ENCODE measurements at places on chromosomes 6 and 20.

DNA sequence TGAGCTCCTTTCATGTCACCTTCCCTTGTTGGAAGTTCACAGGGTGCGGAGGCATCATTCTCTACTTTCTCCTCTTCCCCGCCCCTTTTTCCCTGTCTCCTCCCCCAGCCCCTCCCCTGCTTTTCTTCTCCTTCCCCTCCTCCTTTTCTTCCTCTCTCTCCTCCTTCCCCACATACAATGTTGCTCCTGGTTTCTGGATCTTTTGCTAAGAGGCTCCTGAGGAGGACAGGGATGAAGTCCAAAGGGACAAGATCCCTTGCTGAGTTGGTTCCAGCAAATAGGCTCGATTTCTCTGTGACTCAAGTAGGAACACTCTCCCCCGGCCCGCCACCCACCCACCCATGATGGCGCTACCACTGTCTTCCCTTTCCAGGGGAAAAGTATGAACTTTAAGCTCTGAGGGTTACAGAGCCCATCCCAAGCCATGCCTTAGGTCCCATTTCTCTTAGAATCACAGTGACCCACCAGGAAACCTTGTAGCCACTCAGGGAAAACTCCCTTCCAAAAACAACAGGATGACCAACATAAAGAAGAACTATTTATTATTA, 852 bp upstream of the TFEB start:
- DNase-seq, result no peak

DNA sequence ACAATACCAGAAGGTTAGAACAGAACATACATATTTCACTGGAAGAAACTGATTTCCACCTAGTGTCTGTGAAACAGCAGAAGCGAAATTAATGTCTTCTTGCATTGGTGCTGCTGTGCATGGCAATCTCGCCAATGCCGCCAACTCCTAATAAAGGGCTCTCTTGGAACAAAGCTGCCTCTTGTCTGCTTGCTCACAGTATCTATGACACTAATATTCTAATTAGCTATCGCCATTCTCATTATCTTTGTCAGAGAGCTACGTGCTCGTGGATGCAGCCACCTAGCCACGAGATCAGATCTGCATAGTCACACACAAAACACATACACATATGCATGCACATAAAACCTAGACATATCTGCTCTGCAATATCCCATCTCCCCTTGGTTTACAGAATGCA, 145.9 kb upstream of the OLIG3 start:
- DNase-seq, result no peak

GRCh38 chr20:21159658-21160380, 33.9 kb downstream of the KIZ start:
- DNase-seq, result no peak

DNA sequence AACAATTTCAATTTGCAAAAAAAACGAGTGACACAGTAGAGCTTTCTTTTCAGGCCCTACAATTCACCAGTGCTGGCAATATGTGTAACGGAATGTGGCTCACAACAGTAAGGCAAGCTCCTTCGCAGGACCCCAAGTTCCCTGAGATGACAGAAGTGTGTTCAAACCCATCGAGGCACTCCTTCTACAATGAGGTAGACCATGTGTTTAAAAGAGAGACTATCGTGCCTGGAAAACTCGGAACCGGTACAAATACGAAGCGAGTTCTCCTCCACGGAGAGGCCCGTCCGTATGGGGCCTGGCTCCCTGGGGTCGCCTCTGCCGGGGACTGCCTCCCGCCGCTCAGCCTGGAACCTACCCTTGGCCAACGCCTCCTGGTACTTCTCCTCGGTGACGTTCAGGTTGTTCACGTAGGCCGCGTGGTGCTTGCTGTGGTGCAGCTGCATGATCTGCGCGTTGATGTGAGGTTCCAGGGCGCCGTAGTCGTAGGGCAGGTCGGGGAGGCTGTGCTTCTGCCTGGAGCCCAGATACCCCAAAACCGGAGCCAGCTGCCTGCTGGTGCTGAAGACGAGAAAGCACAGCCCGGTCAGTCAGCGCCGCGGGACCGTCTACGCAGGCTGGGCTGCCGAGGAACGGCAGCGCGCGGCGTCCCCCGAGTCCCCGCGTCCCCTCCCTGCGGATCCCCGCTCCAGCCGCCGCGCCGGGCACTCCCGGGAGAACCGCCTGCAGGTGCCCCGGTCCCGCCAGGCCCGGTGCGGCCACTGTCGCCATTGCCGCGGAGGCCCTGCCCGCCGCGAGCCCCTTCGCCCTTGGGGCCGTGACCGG, 526 bp downstream of the SOD2 start:
- peak; percentile 24 for DNase-seq

GRCh38 chr6:154230910-154231595, 125.5 kb downstream of the IPCEF1 start:
- DNase-seq, result no peak

- DNase-seq, result no peak
Measured at GRCh38 chr6:118397671-118398465, 150.2 kb upstream of the PLN start.

- DNase-seq, result no peak
Measured at GRCh38 chr6:56335726-56336125, 88.3 kb upstream of the COL21A1 start.

DNA sequence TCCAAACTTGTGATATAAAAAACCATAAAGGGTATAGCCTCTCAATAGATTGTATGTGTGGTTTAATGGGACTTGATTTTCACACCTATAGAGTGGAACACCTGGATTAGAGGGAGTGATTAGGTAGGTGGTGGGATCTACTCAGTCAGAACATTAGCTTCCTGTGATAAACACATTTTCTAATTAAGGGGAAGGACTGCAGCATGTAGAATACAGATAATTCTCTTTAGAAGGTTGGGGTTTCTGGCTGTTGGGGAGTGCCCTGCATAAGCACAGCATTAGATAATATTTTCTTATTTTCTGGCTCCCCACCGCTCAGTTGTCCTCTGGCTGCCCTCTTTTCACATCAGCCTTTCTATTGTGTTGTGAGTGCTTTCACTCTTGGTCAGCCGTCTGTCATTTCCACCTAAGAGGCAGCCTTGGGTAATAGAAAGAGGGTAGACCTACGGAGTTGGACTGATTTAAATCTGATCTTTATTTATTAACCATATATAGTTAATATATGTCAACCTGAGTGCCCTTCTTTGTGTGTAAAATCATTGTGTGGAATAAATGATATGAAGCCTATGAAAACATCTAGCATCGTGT, 8.0 kb downstream of the CSE1L start:
- no peak for DNase-seq

GRCh38 chr20:44780226-44780625, 30.1 kb downstream of the RIMS4 start:
- no peak for DNase-seq

DNA sequence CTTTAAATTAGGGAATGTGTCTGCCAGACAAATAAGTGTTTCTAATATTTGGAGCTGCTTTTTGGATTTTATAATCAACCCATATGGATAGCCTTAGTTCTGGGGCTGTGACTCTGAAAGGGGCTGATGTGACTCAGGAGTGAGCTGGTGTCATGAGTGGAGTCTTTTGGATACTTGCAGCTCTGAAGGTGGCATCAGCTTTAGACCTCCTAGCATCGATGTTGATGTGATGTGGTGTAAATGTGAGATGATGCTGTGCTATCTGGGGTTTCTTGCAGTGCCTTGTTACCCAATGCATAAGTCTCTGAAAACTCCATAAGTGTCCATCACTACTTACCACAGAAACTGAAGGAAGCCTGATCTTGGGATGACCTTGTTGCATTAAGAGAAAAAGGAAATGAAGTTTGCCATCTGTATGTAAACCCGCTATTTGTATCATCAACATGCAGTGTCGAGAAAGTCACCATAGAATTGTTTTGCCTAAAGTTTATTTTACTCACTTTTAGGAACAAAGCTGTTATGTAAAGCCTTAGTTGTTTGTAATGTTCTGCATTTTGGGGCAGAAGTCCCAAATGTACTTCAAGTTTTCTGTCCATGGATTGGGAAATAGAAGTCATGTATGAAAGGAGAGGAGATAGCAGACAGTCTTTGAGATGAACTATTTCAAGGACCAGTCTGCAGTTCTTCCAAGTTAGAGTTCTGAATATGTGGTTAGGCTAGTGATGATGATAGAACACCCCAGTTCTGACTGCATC, 8.0 kb downstream of the FOXO3 start:
- no peak for DNase-seq

DNA sequence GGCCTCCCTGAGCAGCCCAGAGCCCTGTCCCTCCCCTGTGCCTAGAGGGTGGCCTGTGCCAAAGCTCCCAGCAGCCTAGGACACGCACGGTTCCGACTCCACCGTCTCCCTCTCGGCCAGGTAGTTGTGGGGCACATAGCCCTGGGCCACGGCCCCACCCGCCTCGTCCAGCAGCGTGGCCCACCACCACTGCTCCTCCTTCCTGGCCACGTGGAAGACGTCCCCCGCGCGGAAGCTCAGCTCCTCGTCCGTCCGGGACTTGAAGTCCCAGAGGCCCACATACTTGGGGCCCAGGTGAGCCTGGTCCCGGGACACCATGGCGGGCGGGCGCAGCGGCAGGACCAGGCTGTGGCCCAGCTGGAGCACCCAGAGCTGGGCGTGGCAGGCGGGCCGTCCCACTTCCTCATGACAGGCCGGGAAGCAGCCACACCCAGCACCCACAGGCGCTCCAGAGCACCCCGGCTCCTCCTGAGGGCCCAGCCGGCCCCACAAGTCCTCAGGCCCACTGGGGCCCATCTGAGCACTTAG, at the start of gene PTK6:
Gene PTK6, minus strand, starts transcription at position 380 of the 528 bp plus-strand sequence. Its CDS starts 62 bp downstream, at position 318.
- no peak for DNase-seq

DNA sequence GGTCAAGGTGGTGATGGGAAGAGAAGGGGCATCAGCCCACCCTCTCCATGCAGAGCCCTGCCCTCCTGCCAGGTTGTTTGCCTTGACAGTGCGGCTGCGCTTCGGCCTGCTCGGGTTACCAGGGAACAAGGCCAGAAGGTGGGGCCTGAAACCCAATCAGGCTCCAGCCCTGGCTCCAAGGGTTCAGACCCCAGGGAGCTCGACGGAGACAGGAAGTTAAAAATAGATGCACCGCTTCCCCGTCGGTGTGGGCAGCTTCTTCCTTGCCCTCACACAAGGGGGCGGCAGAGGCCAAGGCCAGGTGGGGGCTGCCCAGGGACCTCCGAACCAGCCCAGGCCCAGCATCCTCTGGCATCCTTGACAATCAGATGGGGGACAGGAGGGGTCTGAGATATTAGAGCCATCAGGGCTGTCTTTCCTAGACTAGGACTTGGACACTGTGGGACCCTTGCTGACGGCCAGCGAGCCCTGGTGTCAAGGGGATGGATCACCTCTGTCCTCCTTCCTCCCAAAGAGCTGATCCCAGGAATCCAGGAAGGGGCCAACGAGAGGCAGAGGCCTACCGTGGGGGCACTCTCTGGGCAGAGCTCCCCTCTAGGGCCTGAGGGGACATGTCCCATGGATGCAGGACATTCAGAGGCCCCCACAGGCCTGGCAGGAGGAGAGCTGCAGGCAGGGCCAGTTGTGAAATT, 65.2 kb downstream of the RIPOR3 start:
- DNase-seq, result no peak

DNA sequence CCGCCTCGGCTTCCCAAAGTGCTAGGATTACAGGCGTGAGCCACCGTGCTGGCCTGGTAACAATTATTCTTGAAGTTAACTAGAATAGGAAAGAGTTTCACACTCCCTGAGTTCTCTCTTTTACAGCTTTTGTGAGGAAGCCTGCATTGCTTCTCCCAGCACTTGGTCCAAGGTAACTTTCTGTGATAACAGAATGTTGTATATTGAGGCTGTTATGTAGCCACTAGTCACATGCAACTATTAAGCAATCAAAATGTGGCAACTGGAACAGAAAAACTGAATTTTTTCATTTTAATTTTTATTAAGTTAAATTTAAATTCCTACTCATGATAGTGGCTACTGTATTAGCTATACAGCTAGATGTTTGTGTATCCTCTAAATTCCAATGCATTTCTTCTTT, 2.5 kb downstream of the TRIM38 start:
- DNase-seq, result no peak

GRCh38 chr20:24813936-24814335, 135.1 kb upstream of the CST7 start:
- DNase-seq, result no peak

GRCh38 chr6:42123379-42124103, 18.9 kb downstream of the C6orf132 start:
- DNase-seq, result no peak

- DNase-seq, result no peak
Measured at GRCh38 chr6:46381579-46381978, 109.7 kb downstream of the RCAN2 start.

DNA sequence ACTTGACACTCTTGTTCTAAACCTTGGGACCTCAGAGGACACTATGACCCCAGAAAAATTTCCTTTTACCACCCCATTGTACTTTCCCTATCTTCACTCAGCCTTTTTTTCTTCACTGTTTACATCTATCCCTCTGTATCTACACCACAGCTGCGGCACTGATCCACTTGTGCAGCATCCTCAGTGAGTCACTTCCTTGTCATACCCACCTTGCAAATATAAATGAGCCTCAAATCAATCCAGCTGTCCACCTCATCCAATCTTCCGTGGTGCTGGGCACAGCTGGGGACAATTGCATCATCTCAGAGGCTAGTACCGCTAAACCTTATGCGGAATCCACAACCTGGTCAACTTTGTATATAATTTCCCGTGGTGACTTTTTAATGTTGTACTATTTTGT, 710.5 kb downstream of the QKI start:
- DNase-seq, result no peak

- no peak for DNase-seq
Measured at GRCh38 chr6:134925800-134926199, 24.1 kb downstream of the ALDH8A1 start.

- no peak for DNase-seq
Measured at GRCh38 chr6:111573892-111574797, 31.5 kb downstream of the TRAF3IP2 start.

- DNase-seq, result no peak
Measured at GRCh38 chr20:6705106-6705766, 62.2 kb upstream of the BMP2 start.

- no peak for DNase-seq
Measured at GRCh38 chr20:62752181-62752670, 43.6 kb downstream of the NTSR1 start.

- DNase-seq, result no peak
Measured at GRCh38 chr6:2063547-2063946, 181.9 kb downstream of the GMDS start.

GRCh38 chr20:7660165-7660564, 280.1 kb downstream of the HAO1 start:
- no peak for DNase-seq

DNA sequence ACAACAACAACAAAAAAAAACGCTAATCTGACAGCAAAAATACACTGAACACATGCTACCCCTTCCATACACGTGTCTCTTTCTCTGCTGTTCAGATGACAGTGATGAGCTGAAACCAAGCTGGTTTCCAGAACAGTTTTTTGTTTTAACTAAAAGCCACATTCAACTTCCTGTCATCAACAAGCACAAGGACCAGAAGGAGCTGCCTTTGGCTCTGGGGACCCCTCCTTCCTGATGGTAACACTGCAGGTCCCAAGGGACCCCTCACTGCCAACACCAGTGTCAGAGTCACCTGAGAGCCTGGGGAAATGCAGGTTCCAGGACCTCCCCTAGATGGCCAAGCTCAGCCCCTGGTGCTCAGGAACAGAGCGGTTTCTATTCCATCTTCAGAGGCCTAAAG, 6.0 kb downstream of the CST7 start:
- DNase-seq, result no peak
